ENCODE measurements at places on chromosomes 12 and 14. TPM values are rescaled to one million over a fixed set of nuclear protein-coding genes. Genes with fewer than 3 reads are reported as not detected.

- no peak for DNase-seq
Measured at GRCh38 chr14:104425171-104425681, 154.3 kb upstream of the C14orf180 start.

DNA sequence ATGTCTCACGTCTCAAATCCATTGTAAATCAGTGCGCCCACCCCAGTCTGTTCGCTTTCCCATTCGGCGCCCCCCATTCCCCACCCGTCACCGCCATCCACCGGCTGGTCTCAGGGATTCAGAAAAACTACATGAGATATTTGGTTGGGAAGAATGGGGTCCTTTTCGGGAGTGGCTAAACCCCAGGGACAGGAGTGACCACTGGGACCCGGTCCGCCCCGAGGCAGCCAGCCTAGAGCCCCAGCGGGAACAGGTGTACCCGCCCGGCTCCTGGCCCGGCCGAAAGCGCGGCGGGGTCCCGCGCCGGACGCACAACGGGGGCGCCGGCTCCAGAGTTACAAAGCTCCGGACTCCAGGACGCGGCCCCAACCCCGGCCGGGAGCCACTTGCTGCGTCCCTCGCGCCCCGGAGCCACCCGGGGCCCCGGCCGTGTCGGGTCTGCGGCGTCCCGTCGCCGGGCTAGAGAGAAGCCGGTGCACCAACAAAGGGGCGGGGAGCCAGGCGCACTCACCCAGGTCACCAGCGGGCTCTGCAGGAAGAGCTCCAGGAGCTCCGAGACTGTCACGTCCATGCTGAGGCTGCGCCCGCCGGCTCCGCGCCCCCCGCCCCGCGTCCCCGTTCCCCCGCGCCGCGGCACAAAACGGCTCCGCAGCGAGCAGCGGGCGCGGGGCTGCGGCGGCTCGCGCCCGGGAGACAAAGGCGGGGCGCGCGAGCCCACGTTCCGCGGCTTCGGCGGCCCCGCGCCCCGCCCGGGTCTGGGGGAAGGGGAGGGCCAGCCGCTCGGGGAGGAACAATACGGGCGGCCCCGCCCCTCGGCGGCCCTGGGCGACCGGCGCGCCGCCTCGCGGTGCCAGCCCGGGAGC, at the start of gene CCDC88C:
Gene CCDC88C, minus strand, starts transcription at position 701 of the 863 bp plus-strand sequence. Its CDS starts 130 bp downstream, at position 571.
- DNase-seq, result peak; percentile 81

DNA sequence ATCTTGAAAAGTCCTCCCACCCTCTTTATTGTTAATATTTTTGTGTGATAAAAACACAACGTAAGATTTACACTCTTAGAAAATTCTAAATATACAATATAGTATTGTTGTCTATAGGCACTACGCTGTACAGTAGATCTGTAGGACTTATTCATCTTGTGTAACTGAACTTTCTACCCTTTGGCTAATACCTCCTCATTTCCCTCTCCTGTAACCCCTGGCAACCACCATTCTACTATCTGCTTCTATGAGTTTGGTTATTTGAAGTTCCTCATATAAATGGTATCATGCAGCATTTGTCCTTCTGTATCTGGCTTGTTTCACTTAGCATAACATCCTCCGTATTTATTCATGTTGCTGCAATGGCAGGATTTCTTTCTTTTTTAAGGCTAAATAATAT, 5.2 kb upstream of the CLEC9A start:
- no peak for DNase-seq

- no peak for DNase-seq
Measured at GRCh38 chr12:121628536-121628935, 2.2 kb downstream of the ORAI1 start.

DNA sequence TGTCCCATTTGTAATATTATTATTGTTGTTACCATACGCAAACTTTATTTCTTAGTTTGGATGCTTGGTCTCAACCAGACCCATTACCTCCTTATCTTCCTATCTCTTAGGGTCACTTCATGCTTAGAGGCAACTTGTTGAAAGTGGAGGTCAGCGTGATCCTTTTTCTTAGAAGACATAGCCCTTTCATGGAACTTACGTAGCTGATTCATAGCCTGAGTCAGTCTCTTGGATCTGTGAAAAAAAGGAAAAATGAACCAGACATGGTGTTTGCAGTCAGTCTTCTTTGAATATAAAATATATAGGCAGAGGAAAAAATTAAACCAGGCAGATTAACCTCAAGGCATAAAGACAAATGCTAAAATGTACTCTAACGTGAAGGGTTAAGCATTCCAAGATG, 613.7 kb downstream of the DIO2 start:
- no peak for DNase-seq

GRCh38 chr14:53780051-53780555, 176.5 kb downstream of the BMP4 start:
- no peak for DNase-seq

GRCh38 chr14:102752239-102752847, 24.9 kb upstream of the TRAF3 start:
- DNase-seq, result no peak

DNA sequence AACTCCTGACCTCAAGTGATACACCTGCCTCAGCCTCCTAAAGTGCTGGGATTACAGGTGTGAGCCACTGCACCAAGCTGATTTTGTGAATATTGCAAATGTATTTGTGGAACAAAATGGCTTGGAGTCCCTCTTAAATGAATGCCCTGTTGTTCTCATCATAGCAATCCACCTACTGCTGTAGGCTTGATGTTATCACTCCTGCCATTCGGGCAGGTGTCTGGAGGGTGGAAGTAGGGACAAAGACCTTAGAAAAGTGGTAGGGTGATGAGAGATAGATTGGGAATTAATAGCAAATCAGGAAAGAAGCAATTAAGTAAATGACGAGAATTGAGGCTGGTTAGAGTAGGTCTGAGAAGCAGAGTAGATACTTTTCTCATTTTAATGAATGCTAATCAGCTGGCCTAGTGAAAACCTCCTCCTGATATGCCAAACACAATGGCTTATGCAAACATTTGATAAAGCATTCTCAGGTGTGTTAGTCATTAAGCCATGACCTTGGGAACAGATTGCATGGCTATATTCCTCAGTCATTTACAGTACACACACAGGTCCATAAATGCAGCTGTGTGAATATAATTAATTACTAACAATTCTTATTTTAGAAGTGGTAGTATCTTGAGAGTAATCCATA, 60.5 kb upstream of the USP44 start:
- DNase-seq, result no peak

GRCh38 chr12:28780096-28780495, 369.0 kb upstream of the FAR2 start:
- DNase-seq, result no peak

GRCh38 chr12:114209861-114210260, 196.1 kb downstream of the TBX5 start:
- no peak for DNase-seq

DNA sequence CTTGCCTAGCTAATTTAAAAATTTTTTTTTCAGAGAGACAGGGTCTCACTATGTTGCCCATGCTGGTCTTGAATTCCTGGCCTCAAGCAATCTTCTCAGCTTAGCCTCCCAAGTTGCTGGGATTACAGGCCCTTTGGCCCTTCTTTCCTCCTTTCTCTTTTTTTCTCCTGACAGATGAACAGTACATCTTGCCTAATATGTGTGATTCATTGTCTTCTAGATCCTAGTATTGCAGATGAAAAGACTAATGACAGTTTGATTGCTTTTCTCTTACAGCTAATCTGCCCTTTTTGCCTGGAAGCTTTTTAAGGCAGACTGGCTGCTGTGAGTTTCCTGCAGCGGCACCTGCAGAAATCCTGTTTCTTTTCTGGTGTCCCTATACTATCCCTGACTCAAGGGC, 12.0 kb downstream of the DEPDC4 start:
- DNase-seq, result no peak

TMEM63C gene
- polyA plus RNA-seq, result 53.6 TPM

TEX22 gene
- 0.41 TPM for polyA plus RNA-seq

GDF3 gene
- polyA plus RNA-seq, result not detected

SYNDIG1L gene
- polyA plus RNA-seq, result 0.78 TPM

RASSF9 gene
- polyA plus RNA-seq, result 0.10 TPM

TMPRSS12 gene
- not detected for polyA plus RNA-seq

SLCO1B1 gene
- polyA plus RNA-seq, result not detected
